Naive B cell (primary cell): ENCODE measurements at places on chromosomes 12 and 14.

DNA sequence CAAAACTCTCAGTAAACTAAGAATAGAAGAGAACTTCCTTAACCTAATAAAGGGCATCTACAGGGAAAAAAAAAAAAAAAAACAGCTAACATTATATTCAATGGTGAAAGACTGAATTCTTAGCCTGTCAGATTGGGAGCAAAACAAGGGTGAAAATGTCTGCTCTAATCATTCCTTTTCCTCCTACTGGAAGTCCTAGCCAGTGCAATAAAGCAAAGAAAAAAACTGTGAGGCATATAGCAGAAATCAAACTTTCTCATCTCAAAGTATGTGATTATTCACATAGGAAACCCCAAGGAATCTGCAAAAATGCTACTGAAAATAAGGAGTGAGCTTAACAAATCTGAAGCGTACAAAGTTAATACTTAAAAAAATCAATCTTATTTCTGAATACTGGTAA, 170.7 kb downstream of the NUAK1 start:
- no peak for DNase-seq

DNA sequence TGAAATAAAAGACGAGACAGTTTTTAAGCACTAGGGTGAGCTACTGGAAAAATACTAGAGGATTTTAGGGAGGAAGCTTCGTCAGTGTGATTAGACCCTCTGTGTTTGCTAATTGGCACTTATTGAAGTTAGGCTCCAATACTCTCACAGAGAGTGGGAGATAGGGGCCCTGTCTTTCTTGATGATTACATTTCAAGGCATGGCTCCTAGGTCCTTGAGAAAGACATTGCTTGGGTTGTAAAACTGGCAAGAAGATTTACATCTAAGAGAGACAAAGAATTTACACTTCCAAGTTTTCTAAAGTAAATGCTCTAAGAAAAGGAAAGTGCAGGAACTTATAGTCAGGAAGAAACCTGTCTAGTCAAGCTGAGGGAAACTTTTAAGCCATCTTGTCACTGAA, 183.2 kb downstream of the C12orf50 start:
- no peak for DNase-seq

- DNase-seq, result no peak
Measured at GRCh38 chr14:94685166-94685581, 73.0 kb downstream of the SERPINA3 start.

- DNase-seq, result no peak
Measured at GRCh38 chr14:72942934-72943333, 16.7 kb downstream of the DCAF4 start.

DNA sequence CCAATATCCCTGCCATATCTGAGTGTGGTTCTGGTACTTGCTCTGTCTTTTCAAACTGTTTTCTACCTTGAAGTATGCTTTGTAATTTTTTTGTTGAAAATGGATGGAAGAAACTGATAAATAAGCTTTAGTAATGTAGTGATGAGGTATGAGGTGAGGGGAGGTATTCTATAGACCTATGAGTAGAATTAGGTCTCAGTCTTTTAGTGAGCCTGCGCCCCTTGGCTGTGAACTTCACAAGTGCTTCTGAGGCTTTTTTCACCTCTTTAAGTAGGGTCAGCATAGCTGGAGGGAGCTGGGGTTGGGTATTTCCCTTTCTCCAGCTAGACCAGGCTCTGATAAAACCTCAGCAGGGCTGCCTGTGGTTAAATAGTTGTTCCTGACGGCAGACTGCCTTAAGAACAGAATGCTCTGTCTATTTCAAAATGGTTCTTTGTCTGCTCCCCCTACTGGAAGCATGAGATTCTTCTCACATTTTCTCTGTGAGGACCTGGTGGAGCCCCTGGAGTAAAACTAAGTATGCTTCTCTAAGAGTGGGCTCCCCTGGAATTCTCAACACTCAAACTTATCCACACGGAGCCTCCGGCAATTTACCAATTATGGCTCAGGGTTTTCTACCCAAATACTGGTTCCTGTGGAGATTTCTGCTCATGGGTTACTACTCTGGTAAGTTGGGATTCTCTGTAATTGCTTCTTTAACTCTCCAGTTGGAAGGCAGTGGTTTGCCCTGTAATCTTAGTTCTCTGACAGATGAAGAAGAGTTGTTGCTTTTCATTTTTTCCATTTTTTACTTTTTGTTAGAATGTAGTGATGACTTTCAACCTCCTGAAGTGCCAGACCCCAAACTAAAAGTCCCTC, 13.1 kb downstream of the KRT5 start:
- DNase-seq, result no peak

- no peak for DNase-seq
Measured at GRCh38 chr12:25839470-25839869, 119.0 kb upstream of the RASSF8 start.

GRCh38 chr14:79831195-79831892, 380.0 kb downstream of the DIO2 start:
- no peak for DNase-seq

GRCh38 chr14:95407354-95407753, 87.6 kb upstream of the CLMN start:
- DNase-seq, result no peak

GRCh38 chr12:19110221-19110940, 19.2 kb upstream of the PLEKHA5 start:
- no peak for DNase-seq

GRCh38 chr12:11576104-11576503, 73.4 kb upstream of the ETV6 start:
- DNase-seq, result no peak

DNA sequence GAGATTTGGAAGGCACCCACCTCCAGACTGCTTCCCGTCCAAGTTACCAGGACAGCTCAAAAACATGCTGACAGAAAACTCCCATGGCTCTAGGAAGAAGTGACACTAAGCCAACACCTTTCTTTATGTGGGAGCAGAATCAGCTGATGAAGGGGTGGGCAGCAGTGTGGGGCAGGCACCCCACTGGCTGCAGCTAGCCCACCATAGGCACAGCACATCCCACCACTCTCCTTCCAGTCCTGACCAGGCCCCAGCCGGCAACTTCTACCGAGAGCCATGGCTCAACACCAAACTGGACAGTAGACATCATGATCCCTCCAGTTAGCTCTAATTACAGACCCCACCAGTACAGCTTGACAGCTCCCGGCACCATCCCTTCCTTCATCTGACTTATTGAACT, 45.0 kb downstream of the SH2B3 start:
- no peak for DNase-seq

- DNase-seq, result no peak
Measured at GRCh38 chr14:35050652-35051051, 4.6 kb downstream of the FAM177A1 start.

GRCh38 chr12:9363145-9363544, 154.9 kb upstream of the PZP start:
- DNase-seq, result no peak

GRCh38 chr12:2411616-2412304, 359.0 kb downstream of the CACNA1C start:
- no peak for DNase-seq

GRCh38 chr14:24887623-24888304, 162.2 kb downstream of the STXBP6 start:
- no peak for DNase-seq

DNA sequence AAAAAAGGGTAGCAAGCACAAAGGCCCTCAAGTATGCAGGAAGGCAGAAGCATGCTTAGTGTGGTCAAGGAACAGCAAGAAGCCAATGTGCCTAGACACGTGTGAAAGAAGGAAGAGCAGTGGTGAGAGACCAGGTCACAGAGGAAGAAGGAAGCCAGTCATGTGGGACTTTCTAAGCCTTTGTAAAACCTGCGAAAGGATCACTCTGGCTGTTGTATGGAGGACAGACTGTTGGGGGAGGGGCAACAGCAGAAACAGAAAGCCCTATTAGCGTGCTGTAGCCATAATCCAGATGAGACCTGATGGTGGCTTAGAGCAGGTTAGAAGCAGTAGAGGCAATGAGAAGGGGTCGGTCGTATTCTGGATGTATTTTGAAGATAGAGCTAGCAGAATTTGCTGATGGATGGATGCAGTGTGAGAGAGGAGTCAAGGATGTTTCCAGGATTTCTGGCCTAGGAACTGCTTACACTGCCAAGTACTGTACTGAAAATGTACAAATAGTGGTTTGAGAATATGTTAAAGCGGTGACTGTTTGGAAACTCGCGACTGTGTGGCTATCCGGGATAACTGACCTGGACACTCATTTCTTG, 5.7 kb upstream of the MLF2 start:
- DNase-seq, result no peak

GRCh38 chr12:50545786-50546185, 41.0 kb downstream of the DIP2B start:
- DNase-seq, result no peak

DNA sequence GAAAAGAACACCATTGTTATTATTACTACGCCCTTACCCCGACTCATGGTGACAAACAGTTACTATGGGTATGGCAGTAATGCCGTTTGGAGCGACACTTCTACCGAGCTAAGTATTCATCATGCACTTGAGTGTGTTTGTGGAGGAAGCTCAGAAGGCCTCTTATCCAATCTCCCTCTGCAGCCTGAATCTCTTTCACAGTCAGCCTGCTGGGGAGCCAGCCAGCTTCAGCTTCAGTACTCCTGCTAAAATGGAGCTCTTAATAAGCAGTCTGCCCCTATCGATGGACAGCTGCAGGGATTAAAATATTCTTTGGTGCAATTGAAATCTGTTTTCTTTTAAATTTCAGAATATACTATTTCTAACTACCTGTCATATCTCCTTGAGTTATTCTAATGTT, 24.7 kb upstream of the ATP5MC2 start:
- DNase-seq, result no peak

DNA sequence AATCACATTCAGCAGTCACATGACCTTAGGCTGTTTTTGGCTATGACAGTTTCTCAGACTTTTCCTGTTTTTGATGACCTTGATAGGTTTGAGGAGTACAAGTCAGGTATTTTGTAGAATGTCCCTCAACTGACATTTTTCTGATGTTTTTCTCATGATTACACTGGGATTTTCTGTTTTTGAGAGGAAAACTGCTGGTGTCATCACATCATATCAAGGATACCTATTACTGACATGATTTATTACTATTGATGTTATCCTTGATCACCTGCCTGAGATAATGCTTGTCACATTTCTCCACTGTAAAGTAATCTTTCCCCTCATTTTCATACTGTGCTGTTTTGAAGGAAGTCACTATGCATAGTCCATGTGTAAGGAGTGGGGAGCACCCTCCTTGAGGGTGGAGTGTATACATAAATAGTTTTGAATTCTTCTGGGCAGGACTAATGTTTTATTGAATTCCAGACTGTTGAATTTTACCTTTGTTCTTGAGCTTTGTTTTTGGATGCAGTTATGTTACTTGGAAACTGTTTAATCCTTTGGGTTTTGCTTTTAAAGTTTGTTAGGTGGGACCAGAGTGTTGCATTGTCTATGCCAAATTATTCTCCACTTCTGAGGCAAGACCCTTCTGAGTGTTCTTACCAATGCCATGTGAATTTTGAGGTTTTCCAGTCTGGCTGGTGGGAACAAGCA, 444.5 kb upstream of the FAR2 start:
- no peak for DNase-seq

DNA sequence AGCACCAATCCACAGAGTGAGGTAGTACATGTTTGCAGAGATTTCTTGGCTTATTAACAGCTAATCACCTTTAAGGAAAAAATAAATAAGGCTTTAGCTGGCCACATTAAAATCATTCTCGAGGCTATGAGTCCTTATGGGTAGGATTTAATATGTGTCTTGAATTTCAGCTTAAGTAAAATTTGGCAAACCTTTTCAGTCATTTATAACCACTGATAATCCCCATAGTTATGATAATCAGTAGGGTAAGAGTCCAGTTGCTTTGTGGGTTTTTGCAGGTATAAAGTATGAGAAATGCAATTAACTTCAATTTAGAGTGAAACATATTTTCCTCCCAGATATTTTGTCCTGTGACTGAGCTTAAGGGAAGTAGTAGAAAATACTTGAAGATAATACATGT, 1458.9 kb upstream of the FLRT2 start:
- DNase-seq, result no peak

DNA sequence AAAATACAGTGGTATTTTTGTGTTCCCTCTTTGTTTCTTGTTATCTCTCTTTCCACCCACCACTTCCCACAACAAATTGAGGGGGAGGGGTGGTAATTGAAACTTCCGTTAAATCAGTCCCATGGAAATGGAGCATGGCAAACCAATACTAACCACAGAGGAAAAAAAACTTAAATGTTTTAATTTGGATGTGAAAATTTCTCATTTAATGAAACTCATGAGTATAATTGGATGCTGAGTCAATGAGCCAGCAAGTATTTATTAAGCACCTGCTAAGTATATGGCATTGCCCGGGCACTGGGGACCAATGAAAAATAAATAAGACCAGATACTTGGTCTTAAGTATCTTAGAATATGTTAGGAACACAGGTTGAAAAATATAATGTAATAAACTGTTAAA, 147.5 kb downstream of the KCNH5 start:
- no peak for DNase-seq
